ENCODE measurements at places on chromosomes 5 and 9. TPM values are rescaled to one million over a fixed set of nuclear protein-coding genes. Genes with fewer than 3 reads are reported as not detected.

The FBXO38 gene
- 54.1 TPM for total RNA-seq

GRCh38 chr5:158529454-158529853 lies 570.3 kb downstream of the EBF1 start:
- H3K27ac ChIP-seq: no peak overlapping the region
- H3K4me3 ChIP-seq: no peak overlapping the region
- peaks cover 4% of the 10 kb centered on the region for H3K4me1 ChIP-seq

GRCh38 chr5:149759986-149760853 lies 30.1 kb downstream of the PPARGC1B start:
- H3K4me1 ChIP-seq: no peaks in the 10 kb centered on the region
- H3K36me3 ChIP-seq: no peaks in the 10 kb centered on the region
- no peaks in the 10 kb centered on the region for H3K27me3 ChIP-seq
- H3K27ac ChIP-seq: peak overlapping the region; percentile 27
- no peak for DNase-seq

- DNase-seq: peak; percentile 80
- peak within 1 kb of the TSS; percentile 85 for H3K27ac ChIP-seq
- H3K27me3 ChIP-seq: no peaks in the 10 kb centered on the region
- H3K36me3 ChIP-seq: no peaks in the 10 kb centered on the region
These were observed at the start of gene APBA1 for GRCh38 chr9:69671879-69672595. TSS of gene APBA1 (minus strand) at chr9:69672371.

- H3K27me3 ChIP-seq: no peaks in the 10 kb centered on the region
- H3K4me1 ChIP-seq: peaks cover 97% of the 10 kb centered on the region
- H3K27ac ChIP-seq: peak overlapping the region; percentile 53
- no peaks in the 10 kb centered on the region for H3K36me3 ChIP-seq
- H3K4me3 ChIP-seq: no peak overlapping the region
These were observed 37.5 kb downstream of the NEK6 start for GRCh38 chr9:124295159-124295794.

DNA sequence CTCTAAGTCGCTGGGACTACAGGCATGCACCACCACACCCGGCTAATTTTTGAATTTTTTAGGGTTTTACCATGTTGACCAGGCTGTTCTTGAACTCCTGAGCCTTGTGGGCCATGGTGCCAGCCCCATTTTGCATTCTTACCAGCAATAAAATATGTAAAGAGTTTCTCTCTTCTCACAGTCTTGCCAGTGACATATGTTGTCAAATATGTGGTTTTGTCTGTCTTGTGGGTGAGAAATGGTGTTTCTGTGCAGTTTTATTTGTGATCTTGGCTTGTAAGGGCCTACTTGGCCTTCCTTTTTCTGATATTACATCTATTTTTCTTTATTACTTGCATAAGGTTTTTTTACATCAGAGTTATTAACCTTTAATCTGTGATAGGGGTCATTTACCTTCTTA lies 47.1 kb downstream of the SPIN1 start:
- DNase-seq: no peak
- H3K36me3 ChIP-seq: peaks cover 6% of the 10 kb centered on the region
- H3K27ac ChIP-seq: no peak overlapping the region
- H3K27me3 ChIP-seq: no peaks in the 10 kb centered on the region
- H3K4me3 ChIP-seq: no peak overlapping the region

The TRPM3 gene
- total RNA-seq: 0.41 TPM

The AMBP gene
- total RNA-seq: not detected

- no peaks in the 10 kb centered on the region for H3K36me3 ChIP-seq
- H3K4me3 ChIP-seq: no peak overlapping the region
- H3K4me1 ChIP-seq: no peaks in the 10 kb centered on the region
- H3K27ac ChIP-seq: no peak overlapping the region
- no peak for DNase-seq
These were observed 126.9 kb upstream of the MAP3K1 start for GRCh38 chr5:56688402-56688801.

The TAS2R1 gene
- total RNA-seq: not detected

DNA sequence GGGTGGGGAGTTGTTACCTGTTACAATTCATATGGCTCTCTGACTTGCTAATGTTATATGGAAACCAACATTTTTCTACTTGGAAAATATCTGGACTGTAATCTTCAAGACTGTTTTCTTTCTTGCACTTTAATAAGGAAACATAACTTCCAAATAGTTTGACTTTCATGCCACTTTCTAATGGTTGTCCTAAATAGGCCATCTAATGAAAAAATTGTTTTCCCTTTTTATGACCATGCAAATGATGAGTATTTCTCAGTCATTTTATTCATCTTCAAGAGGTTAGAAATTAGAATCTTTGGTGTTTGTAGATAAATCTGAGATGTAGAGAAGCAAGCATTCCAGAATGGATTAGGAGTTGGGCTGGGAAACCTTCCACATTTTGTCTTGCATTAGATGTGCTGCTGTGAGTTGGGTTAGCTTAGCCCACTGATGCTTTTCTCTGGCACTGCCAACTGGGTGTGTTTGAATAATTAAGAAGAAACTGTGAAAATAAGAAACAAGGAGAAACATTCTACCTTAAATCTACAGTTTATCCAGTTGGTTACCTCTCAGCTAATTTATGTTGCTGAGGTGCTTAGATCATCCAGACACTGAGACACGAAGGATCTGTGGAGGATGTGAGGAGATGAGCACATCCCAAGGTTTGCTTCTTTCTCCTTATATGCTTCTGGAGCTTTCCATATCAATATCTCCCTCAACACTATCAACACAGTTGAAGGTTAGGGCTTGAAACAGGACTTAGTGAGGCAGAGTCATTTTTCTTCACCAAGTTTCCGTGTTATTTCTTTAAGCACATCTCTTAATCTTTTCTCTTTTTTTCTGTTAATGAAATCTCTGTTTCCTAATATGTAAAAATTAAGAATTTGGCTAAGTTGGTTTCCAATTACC lies 2.7 kb downstream of the RASGRF2 start:
- H3K27me3 ChIP-seq: peaks cover 16% of the 10 kb centered on the region
- H3K36me3 ChIP-seq: no peaks in the 10 kb centered on the region
- H3K27ac ChIP-seq: peak overlapping the region; percentile 75
- H3K4me3 ChIP-seq: no peak overlapping the region

DNA sequence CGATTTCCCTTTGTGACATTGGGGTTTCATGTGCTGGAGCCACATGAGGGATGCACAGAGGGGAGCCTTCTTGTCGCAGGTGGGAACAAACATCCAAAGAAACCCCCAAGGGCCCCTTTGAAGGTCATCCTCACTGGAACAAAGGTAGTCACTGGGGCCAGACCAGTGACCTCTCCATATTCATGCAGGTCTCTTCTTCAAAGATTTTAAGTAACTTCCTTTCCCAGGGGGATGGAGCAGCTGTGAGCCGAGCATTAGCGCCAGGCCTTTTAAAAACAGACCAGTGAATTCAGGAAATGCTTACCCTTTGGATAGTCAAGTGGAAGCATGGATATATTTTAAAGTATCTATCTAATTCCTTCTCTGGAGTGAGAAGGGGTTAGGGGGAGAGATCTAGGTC lies 33.0 kb downstream of the DAPK1 start:
- H3K4me1 ChIP-seq: peaks cover 54% of the 10 kb centered on the region
- H3K27ac ChIP-seq: peak overlapping the region; percentile 67
- H3K4me3 ChIP-seq: no peak overlapping the region
- H3K27me3 ChIP-seq: no peaks in the 10 kb centered on the region
- no peak for DNase-seq
- H3K36me3 ChIP-seq: no peaks in the 10 kb centered on the region

The PRRT1B gene
- not detected for total RNA-seq

The PTRH1 gene
- total RNA-seq: 8.9 TPM

DNA sequence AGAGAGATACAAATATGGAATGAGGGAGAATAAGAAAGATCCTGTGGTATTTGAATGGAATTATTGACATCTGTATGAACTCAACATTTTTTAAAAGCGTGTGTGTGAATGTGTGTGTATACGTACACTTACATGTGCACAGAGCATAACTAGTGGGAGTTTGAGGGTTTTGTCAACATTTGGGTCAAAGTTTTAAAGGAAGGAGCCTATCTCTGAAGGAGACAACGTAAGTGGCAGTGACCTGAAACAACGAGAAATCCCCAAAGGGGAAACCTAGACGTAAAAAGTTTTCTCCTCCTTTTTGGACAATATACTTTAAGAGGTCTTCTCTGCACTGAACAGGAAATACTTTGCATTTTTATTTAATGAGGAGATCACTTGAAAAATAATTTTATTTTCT lies 40.2 kb upstream of the DTWD2 start:
- H3K36me3 ChIP-seq: no peaks in the 10 kb centered on the region
- H3K27me3 ChIP-seq: no peaks in the 10 kb centered on the region
- no peaks in the 10 kb centered on the region for H3K4me1 ChIP-seq
- no peak for DNase-seq
